ENCODE measurements at places on chromosomes 2 and 18.

GRCh38 chr18:65792456-65793074 is 41.8 kb downstream of the CDH7 start:
- no peak for DNase-seq

- no peak for DNase-seq
These were observed 2.4 kb downstream of the CYP27C1 start for GRCh38 chr2:127217470-127218325.

DNA sequence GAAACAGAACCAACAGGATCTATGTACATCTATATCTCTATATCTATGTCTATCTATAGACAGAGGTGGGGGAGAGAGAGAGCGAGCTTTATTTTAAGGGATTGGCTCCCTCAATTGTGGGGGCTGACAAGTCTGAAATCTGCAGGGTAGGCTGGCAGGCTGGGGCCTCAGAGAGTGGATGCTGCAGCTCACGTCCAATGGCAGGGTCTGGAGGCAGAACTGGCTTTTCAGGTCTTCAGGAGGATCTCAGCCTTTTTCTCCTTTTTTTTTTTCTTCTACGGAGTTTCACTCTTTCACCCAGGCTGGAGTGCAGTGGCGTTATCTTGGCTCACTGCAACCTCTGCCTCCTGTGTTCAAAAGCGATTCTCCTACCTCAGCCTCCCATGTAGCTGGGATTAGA is 77.2 kb downstream of the ARL4C start:
- no peak for DNase-seq

GRCh38 chr2:15704086-15704787 is 112.6 kb downstream of the DDX1 start:
- no peak for DNase-seq

- DNase-seq: no peak
These were observed 569.1 kb downstream of the ARHGAP15 start for GRCh38 chr2:143698352-143698751.

DNA sequence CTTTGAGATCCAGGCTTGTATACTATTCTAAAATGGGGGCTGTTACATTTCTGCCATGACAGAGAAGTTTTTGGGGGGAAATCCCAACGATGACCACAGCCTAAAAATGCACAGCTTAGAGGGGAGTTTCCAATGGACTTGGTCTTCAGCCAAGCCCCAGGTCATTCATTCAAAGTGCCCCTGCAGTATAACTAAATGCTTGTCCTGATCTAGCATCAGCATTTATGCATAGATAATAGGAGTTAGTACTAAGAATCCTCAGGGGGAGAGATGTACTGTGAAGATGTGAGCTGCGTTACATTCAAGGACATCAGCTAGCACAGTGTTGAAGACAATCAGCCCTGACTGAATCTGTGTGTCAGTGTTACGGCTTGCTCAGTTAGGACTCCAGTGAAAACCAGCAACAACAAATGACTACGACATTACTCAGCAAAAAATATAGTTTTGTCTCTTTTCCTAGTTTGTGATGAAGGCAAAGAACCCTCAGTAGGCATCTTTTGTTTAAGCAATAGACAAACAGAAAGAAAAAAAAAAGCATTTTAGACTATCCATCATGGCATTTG is 160.9 kb downstream of the ZEB2 start:
- DNase-seq: peak; percentile 22

- DNase-seq: no peak
These were observed 59.4 kb downstream of the RNF152 start for GRCh38 chr18:61833387-61833786.

- no peak for DNase-seq
These were observed 8.0 kb downstream of the UGT1A1 start for GRCh38 chr2:233768076-233768475.

- no peak for DNase-seq
These were observed 42.2 kb downstream of the HIBCH start for GRCh38 chr2:190277234-190278112.

DNA sequence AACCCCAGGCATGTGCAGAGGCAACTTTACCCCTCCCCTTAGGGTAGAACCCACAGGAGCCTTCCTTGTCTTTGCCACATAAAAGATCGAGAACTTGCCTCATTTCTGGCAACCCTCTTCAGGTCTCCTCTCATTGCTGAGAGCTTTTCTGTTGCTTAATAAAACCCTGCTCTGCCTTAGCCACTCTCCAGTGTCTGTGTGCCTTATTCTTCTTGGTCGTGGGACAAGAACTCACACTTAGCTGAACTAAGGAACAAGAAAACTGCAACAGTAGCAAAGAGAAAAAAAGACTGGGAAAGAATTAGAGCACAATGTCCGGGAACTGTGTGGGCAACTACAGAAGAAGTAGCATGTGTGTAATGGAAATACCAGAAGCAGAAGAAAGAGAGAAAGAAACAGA is 56.2 kb upstream of the SMIM21 start:
- no peak for DNase-seq

GRCh38 chr2:178419123-178419522 is 31.9 kb downstream of the PRKRA start:
- DNase-seq: no peak

DNA sequence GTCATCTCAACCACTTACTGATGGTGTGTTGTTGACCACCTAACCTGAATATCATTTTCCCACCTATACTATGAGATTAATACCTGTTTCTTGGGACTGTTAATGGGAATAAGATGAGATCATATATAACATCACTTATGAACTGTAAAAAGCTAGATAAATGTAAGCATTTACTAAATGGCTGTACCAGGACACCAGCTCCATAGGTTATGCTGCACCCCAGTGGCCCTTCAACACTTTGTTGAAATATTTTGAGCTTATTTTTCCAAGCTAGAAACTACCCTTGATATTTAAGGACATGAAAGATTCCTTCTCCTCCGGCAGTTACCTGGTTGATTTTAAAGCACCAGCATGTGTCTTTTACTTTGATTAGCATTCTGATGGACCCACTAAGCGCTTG is 138.0 kb upstream of the CDCA7 start:
- DNase-seq: no peak

GRCh38 chr2:101168706-101169105 is 17.5 kb upstream of the TBC1D8 start:
- DNase-seq: no peak

DNA sequence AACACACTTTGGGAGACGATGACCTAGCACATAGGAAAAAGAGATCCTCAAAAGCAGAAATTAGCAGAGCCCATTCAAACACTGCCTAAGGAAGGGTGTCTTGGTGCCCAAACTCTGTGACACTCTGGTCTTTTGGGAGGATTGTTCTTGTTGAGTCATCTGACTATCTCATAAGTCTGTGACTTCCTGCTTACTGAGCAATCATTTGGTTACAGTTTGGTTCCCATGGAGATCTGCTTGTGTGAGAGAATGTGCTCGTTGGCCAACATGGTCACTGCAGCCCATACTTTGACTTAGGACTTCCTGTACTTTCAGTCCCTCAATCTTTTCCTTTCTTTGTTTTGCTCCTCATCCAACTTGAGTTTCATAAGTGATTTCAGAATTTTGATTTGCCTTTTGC is 602.9 kb downstream of the NYAP2 start:
- DNase-seq: no peak

- DNase-seq: peak; percentile 85
These were observed 125.9 kb downstream of the ACOXL start for GRCh38 chr2:110858135-110858725.

DNA sequence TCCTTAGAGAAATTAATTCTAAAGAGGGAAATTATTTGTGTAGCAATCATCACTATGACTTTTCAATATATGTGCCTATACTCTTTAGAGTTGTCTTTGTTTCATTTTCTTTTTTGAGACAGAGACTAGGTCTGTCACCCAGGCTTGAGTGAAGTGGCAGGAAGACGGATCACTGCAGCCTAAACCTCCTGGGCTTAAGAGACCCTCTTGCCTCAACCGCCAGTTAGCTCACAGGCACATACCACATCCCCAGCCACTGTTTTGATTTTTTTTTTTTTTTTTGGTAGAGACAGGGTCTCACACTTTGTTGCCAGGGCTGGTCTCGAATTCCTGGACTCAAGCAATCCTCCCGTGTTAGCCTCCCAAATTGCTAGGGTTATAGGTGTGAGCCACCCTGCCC is 12.4 kb downstream of the YWHAQ start:
- DNase-seq: no peak
